ENCODE measurements at places on chromosomes 2 and 18.
A peak's percentile ranks its signal among the peaks of the same experiment; 100 is the strongest.

GRCh38 chr2:237304763-237305514 is 109.0 kb downstream of the COL6A3 start:
- no peak for DNase-seq

- DNase-seq, result no peak
These were observed 44.7 kb downstream of the PID1 start for GRCh38 chr2:229226382-229226781.

GRCh38 chr18:8756571-8756970 is 51.2 kb downstream of the MTCL1 start:
- no peak for DNase-seq

DNA sequence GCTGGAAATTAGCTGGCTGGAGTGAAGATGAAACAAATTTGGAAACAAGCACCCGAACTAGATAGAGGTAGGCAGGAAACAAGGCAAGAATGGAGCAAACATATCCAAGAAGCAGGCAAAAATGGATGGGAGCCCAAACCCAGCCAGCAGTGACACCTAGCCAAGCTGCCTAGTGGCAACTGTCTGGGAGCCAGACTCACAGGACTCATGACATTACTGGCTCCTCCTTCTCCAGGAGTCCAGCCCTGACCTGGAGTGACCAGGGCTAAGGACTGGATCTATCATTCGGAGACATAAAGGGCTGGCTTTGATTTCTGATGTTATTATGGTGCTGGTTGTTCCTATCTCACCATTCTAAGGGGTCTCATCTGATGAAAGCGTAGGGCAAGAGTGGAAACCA is 21.3 kb upstream of the ALK start:
- no peak for DNase-seq

- DNase-seq, result no peak
These were observed 38.3 kb upstream of the TEX51 start for GRCh38 chr2:126860385-126860784.

- no peak for DNase-seq
These were observed 25.0 kb downstream of the ATOH8 start for GRCh38 chr2:85778646-85779379.

- no peak for DNase-seq
These were observed 68.1 kb downstream of the OLA1 start for GRCh38 chr2:174180165-174180724.

DNA sequence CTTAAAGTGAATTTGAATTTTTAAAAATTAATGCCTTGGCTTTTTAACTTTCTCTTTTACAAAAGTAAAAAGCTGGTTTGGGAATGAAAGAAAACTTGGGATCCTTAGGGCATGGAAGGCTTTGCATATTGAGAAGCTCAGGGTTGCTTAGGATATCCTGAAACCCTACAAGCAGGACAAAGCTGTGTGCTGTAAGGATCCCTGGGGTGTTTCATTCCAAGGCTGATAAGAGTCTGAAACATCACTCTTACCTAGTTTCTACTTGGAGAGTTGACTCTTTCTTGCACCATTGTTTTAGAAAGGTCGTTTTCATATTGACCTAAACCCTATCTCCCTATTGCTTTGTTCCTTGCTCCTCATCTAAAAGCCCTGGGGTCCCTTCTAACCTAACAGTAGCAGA is 325.9 kb upstream of the NT5C1B start:
- DNase-seq, result no peak

DNA sequence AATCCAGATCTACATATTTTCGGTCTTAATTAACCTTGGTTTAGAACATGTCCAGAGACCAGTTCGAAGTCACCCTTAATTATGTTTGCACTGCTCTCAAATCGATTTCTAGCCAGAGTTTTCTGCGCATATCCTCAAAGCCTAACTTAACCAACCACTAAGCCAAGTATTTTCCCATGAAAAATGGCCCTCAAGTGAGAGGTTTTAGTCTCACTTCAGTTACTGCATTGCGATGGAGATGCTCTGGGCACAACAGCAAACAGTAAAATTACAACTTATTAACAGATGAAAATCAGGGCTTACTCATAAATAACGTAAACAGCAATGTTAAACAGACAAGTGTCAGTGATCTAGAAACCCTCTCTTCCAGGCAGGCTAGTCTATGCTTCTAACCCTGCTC is 4.5 kb downstream of the RTN4 start:
- DNase-seq, result no peak

GRCh38 chr2:23280401-23280800 is 104.6 kb upstream of the KLHL29 start:
- DNase-seq, result no peak

DNA sequence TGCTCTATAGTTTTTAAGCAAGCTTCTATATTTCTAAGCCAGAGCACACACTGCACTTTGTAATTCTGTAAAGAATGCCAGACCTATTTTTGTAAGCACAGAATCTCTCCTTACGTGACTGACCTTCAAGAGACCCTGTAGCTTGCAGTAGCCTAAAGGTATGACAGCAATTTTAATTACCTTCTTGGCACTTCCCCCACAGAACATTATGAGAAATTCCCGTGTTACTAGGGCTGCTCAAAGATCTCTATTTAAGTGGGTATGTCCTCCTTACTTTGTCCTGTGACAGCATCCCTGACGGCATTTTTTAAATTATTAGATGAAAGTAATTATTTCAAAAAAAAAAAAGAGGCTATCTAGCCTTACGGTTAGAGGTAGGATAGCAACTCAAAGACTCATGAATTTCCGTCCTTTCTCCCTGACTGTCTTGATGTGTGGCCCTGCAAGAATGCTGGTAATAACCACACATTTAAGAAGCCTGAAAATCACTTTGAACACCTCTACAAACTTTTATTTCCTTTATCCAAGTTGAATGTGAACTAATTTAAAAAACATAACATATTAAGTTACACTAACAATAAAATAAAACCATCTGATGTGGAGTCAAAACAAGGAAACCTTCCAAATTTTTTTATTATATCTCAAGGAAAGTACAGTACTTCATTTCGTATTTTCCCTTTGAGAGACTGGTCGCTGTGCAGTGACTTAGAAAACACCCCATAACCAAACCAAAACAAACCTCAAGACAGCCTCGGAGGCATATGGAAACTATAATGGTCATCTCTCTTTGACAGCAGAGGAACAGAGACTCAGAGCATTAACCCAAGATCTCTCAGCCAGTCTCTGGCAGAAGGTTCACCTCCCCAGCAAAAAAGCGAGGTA is 54.9 kb downstream of the THUMPD2 start:
- DNase-seq, result no peak

DNA sequence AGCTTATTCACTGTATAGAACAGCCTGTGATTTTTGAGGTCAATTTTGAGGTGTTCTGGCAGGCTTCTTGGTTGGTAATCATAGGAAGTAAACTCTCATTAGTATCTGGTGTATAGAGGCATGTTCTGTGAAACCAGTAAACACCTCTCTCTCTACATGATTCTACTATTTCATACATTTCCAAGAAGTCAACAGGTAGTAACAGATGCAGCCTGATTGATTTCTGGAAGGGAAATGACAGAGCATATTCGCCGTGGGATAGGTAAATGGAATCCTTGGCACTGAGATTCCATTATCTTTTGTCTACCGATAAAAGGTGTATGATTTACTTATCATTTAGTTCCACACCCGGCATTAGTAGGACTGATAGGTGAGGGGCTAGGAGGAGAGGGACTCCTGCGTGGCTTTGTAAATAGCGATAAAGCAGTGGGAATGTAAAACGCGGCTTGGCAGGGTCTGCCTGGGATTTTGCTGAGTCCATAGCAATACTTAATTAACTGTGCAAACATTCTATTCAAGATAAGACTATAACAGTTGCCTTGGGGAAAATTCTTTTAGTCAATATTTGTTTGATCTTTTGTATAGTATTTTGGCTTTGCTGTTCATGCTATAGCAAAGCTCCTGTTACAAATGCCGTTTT is 32.3 kb downstream of the LYPD6B start:
- no peak for DNase-seq

DNA sequence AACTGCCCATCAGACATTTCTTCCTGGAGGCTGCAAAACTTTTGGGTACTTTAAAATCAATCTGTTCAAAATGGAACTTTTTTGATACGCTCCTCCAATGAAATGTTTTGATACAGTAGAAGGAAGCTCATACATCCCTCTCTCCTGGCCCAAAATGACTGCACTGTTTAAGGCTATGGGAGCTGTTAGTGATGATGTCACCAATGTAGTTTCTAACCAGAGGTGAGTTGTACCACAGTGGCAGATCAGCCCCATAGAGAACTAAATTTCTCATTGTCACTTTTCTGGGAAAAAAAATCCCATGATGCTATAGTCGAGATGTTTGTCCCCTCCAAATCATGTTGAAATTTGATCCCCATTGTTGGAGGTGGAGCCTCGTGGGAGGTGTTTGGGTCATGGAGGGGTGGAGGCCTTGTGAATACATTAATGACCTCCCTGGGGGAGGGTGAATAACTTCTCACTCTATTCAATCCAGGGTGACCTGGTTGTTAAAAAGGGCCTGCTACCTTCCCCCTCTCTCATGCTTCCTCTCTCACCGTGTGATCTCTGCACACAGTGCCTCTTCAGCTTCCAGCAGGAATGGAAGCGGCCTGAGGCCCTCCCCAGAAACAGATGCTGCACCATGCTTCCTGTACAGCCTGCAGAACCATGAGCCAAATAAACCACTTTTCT is 117.4 kb upstream of the NPAS2 start:
- no peak for DNase-seq

DNA sequence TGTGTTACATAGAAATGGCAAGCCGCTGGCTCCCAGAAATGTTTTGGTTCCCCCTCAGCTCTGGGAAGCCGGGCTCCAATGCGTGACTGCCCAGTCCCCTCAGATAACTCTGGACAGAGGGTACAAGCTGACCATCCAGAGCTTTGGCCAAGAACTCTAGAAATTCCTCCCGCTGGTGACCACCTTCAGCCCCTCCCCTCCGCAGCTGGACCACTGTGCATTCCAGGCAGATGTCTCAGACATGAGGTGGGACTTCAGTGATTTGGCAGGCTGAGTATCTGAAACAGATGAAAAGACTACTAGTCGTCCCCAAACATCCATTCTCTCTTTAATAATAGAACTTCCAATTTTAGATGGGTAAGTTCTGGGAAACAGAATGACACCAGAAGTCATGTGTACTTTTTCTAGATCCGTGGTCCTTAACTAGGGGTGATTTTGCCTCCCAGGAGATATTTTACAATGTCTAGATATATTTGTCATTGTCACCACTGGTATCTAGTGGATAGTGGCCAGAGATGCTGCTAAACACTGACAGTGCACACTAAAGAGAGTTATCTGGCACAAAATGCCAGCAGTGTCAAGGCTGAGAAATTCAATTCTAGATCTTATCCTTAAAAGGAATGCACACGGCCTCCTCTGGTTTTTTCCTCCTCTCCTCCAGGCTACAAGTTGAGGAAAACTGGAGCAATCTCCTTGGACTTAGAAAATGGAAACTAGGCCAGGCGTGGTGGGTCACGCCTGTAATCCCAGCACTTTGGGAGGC is 294.3 kb downstream of the SRBD1 start:
- DNase-seq, result no peak

- peak; percentile 89 for DNase-seq
These were observed at the start of gene AGFG1 for GRCh38 chr2:227471924-227472264. Gene AGFG1 (plus strand): TSS chr2:227472156. CDS start chr2:227472422, 266 bp downstream.

GRCh38 chr18:78696698-78697435 is 282.8 kb upstream of the SALL3 start:
- DNase-seq, result no peak

DNA sequence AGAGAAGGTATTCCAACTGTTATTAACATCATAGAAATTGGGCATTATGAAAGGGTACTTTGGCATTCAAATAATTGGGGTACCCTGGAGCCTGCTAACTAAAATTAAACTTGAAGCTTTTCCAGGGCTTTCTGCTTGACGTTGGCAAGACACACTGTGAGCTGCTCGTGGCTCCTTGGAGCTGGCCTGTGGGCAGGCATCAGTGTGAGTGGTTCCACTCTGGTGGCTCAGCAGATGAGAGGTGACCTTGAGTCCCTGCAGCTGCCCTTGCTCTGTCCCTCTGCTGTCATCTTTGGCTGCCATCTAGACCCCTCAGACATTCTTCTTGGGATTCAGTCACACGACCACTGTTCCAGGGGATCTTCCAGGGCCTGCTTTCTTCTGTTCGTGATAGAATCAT is 6.7 kb downstream of the CNNM3 start:
- no peak for DNase-seq

DNA sequence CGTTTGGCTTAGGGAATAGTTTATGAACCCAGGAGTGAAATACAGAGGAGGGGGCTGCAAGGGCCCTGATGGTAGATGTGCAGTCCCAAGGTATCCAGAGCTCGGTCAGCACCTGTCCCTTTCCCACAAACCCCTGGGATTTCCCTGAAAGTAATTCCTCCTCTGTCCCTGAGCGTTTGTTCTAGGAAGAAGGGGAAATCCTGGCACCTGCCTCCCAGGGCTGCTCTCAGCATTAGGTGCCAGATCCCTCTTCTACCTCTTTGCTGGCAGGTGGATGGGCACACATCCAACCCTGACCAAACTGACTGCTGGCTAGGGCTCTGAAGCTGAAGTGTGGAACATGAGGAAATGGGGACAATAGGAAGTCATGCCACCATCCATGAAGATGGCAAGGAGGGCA is 824.0 kb downstream of the SLC4A3 start:
- DNase-seq, result no peak

- DNase-seq, result no peak
These were observed 16.4 kb upstream of the LPIN2 start for GRCh38 chr18:3029215-3029952.

- DNase-seq, result no peak
These were observed 307.5 kb downstream of the C1D start for GRCh38 chr2:67755156-67755882.

DNA sequence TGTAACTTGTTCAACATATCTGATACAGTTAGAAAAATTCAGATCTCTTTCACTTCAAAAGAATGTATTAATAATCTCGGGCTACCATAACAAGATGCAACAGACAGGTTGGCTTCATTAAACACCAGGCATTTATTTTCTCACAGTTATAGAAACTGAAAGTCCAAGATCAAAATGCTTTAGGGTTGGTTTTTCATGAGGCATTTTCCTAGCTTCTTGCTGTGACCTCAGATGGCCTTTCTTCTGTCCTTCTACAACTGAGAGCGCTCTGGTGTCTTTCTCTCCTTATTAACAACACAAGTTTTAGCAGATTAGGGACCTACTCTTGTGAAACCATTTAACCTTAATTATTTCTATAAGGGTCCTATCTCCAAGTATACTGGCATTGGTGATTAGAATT is 452.5 kb downstream of the ZNF804A start:
- DNase-seq, result no peak

DNA sequence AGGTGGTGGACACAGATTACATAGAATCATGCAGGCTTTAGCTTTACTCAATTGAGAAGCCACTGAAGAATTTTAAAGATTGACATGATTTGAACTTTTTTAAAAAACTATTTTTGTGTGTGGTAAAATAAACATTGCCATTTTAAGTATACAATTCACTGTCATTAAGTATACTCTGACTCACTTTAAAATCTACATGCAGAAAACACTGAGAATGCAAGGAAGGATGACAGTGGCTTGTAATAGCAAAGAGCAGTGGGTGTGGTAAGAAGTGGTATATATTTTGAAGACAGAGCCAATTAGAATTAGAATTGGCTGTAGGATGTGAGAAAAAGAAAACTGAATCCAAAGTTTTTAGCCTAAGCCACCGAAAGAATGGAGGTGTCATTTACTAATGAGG is 14.9 kb downstream of the TRMT61B start:
- DNase-seq, result no peak

- peak; percentile 31 for DNase-seq
These were observed 62.3 kb upstream of the YWHAQ start for GRCh38 chr2:9693196-9693491.

GRCh38 chr18:22556222-22557167 is 138.8 kb upstream of the CTAGE1 start:
- no peak for DNase-seq

GRCh38 chr2:163656622-163657280 is 79.1 kb downstream of the FIGN start:
- no peak for DNase-seq
